GM23338 (cell line): ENCODE measurements at places on chromosomes 7 and 10. TPM values are rescaled to one million over a fixed set of nuclear protein-coding genes. Genes with fewer than 3 reads are reported as not detected.

DNA sequence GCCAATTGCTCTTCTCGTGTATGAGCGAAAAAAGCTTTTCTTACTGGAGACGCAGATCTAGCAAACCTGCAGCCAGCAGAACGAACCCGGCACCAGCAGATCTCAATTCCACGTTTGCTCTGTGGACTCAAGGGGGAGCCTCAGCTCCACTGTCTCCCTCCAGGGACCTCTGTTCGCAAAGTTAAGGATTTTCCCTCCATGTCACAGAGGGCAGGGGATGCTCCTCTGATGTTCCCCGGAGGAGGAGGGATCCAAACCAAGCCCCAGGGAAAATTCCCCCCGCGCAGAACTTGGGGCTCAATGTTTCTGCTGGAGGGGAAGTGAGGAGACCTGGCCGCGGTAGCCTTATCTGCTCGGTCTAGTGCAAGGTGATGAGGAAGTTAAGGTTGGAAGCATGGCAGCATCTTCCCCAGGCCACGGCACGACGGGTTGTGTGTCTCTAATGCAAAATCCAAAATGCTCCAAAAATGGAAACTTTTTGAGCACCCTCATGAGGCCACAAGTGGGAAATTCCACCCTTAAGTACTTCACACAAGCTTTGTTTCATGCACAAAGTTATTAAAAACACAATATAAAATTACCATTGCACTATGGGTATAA is 9.0 kb downstream of the IQCE start:
- H3K4me1 ChIP-seq = no peaks in the 10 kb centered on the region; the same call in 1 of the 2 replicates
- H3K36me3 ChIP-seq = no peaks in the 10 kb centered on the region
- DNase-seq = peak; percentile 76
- H3K4me3 ChIP-seq = no peak overlapping the region

GRCh38 chr7:76074972-76075370 is 27.1 kb downstream of the MDH2 start:
- no peaks in the 10 kb centered on the region for H3K4me1 ChIP-seq
- no peak overlapping the region for H3K4me3 ChIP-seq
- H3K27me3 ChIP-seq = no peaks in the 10 kb centered on the region
- no peak for DNase-seq

DNA sequence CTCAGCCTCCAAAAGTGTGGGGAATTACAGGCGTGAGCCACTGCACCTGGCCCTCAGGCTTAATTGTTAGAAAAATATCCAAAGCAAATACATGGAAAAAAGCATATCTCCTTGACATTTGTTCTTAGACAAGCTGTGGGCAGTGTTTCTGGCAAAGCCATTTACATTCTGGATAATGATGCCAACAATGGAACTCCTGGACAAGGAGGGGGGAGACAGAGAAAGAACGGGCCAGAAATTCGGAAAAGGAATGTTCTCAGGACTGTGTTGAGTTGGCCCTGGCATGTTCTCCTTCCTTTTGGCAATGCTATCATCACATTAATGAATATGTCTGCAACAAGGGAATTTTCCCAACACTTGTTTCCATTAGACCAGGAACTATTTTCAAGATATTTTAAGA is 88.7 kb downstream of the UBE2H start:
- H3K4me3 ChIP-seq = no peak overlapping the region
- H3K27ac ChIP-seq = no peak overlapping the region
- H3K36me3 ChIP-seq = 0 out of 2 replicates have a peak, but pooled peaks cover 3% of the 10 kb centered on the region
- peaks cover 26% of the 10 kb centered on the region for H3K4me1 ChIP-seq
- no peak for DNase-seq

DNA sequence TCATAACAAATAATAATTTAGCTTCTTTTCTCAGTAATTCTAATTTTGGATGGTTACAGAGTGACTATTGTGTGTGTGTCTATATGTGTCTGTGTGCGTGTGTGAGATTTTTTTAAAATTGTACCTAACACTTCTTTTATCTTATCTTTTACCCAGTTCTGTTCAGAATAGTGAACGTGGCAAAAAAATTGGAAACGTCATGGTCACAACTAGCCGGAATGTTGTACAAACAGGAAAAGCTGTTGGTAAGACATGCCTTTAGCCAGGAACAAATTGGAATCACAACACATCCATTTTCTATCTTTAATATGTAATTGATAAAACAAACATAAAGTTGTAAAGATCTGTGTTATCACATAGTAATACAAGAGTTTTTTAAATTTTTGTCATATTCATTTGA is 85.4 kb downstream of the AVL9 start:
- no peak for DNase-seq
- no peak overlapping the region for H3K27ac ChIP-seq
- H3K4me3 ChIP-seq = no peak overlapping the region
- H3K36me3 ChIP-seq = peaks cover 49% of the 10 kb centered on the region
- 0 out of 2 replicates have a peak, but pooled peaks cover 5% of the 10 kb centered on the region for H3K4me1 ChIP-seq

GRCh38 chr7:121214657-121215056 is 114.1 kb upstream of the WNT16 start:
- H3K36me3 ChIP-seq = no peaks in the 10 kb centered on the region
- DNase-seq = no peak
- H3K27ac ChIP-seq = no peak overlapping the region
- no peak overlapping the region for H3K4me3 ChIP-seq
- H3K27me3 ChIP-seq = no peaks in the 10 kb centered on the region

- no peaks in the 10 kb centered on the region for H3K27me3 ChIP-seq
- no peaks in the 10 kb centered on the region for H3K4me1 ChIP-seq
- DNase-seq = no peak
- no peak overlapping the region for H3K4me3 ChIP-seq
- no peak overlapping the region for H3K27ac ChIP-seq
- H3K36me3 ChIP-seq = no peaks in the 10 kb centered on the region
Measured at GRCh38 chr7:90853205-90853604, 257.1 kb downstream of the CDK14 start.

- no peaks in the 10 kb centered on the region for H3K36me3 ChIP-seq
- H3K4me3 ChIP-seq = no peak overlapping the region
- DNase-seq = no peak
- peaks cover 10% of the 10 kb centered on the region; the same call in 1 of the 2 replicates for H3K4me1 ChIP-seq
- H3K27ac ChIP-seq = no peak overlapping the region
Measured at GRCh38 chr10:101114646-101115045, 16.5 kb upstream of the TLX1 start.

NPSR1 gene
- total RNA-seq = not detected in 2 replicates

AVPI1 gene
- 7.4 and 8.2 TPM in 2 replicates for total RNA-seq

OR2A12 gene
- not detected in 2 replicates for total RNA-seq

OPN1SW gene
- not detected in 2 replicates for total RNA-seq

C7orf33 gene
- total RNA-seq = not detected in 2 replicates

TUBB8 gene
- 1.1 and 1.4 TPM in 2 replicates for total RNA-seq

WEE2 gene
- total RNA-seq = 0.16 TPM in 1 of 2 replicates, not detected in the other
